Tongue (tissue), 3 donors: ENCODE measurements at places on chromosomes 7 and 10.

- no peak for DNase-seq
Measured at GRCh38 chr10:80590585-80591125, 53.0 kb downstream of the SH2D4B start.

DNA sequence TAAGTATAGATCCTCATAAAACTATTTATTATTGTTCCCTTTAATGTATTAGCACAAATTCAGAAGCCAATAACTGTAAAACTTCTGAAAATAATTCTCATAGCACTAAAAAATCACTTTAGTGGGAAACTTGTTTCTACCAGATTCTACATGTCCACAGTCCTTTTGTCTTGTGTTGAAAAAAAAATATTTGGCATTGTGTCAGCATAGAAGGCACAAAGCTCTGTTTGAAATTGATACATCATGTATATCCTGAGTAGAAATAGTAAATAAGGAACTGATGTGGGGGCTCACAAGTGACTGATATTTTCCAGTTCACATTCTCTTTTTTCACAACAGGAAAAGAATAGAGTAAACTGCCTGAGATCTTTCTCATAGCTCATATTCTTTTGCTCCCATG is 134.6 kb downstream of the GRM3 start:
- no peak for DNase-seq

- DNase-seq: peak; percentile 70
Measured at GRCh38 chr10:43039624-43040481, 37.0 kb upstream of the RET start.

GRCh38 chr7:126440542-126440941 is 812.2 kb downstream of the GRM8 start:
- DNase-seq: no peak

DNA sequence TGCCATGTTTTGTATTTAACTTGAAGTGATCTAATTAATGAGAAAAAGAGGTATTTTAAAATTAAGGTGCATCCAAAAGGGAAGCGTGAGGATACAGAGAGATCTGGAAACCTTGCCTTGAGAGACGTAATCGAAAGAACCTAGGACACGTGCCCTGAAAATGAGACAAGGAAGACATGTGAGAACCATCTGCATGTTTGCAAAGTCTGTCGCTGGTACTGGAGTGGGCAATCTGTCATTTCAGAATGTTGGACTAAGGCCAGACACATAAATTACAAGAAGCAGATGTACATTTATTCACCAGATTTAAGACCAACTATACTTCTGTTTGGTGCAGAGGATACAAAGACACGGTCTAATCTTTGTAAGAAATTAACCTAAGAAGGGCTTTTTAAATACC is 9.2 kb downstream of the AGR2 start:
- DNase-seq: peak; percentile 60
